ENCODE measurements at places on chromosomes 11 and 22.
A peak's percentile ranks its signal among the peaks of the same experiment; 100 is the strongest.

GRCh38 chr22:29716814-29717545, 2.8 kb upstream of the CABP7 start:
- no peak for DNase-seq

DNA sequence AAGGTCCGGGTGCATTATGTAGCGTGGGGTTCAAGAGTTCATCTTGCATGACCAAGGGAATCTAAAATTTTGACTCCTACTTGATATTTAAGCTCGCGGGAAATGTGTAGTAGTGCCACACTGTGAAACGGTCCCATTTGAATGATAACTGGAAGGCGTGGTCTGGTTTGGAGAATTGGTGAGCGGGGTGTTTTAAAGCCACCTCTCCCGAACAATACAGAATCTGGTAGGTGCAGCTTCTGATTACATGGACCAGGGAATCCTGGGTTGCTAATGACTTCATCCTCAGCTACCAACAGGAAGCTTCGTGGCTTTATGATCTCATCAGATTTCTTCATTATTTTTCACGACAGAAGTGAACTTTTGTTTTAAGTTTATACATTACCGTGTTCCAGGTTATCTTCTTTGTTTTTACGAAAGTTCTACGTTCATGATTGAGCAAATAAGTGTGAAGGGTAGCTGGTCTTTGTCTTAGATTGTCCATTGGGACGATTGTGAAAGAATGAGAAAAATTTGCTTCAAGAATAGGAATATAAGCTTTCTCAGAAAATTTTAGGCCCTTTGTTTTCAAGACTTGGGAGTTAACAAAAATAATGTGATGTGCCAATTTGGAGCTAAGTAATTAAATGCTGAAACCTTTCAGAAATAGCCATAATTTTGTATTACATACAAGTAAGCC, 1.7 kb downstream of the QSER1 start:
- DNase-seq, result no peak

DNA sequence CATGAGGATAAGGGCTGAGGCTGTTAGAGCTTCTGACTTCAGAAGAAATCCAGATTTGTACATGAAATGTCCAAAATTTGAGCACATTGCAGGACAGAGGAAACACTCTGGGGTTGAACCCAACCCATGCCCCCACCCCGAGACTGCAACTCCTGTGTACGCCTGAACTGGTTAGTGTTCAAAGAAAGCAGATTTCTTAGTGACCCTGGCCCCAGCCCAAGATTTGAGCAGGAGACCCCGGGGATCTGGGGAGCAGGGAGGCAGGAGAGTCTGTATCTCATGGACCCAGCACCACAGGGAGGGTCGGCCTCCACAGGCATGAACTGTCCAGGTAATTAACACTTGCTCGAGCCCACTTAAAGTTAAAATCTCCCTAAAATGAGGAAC, 69.3 kb upstream of the WNT7B start:
- no peak for DNase-seq

DNA sequence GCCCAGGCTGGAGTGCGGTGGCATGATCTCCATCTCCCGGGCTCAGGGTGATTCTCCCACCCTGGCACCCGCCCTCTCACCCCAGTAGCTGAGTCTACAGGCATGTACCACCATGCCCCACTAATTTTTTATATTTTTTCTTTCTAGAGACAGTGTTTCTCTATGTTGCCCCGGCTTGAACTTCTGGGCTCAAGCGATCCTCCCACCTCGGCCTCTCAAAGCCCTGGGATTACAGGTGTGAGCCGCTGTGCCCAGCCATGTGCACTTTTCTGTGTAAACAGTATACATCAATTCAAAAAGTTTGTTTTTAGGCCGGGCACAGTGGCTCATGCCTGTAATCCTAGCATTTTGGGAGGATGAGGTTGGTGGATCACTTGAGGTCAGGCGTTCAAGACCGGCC, 14.7 kb downstream of the GRIK4 start:
- no peak for DNase-seq

- DNase-seq, result no peak
Observed at GRCh38 chr11:57983191-57983590, 40.5 kb upstream of the OR9Q1 start.

DNA sequence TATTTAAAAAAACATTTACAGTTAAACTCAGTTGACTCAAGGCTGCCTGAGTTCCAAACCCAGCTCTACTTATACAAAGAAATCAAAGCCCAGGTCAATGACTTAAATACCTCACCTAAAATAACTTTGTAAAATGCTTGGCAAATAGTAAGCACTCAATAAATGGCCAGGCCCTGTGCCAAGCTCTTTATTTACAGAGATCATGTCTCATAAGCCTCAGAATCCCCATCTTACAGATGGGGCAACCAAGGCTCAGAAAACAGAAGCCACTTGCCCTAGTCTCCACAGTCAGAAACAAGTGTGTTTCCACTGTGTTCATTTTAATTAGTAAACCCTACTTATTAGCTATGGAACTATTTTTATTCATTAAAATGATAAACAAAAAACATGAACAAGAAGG, 30.5 kb upstream of the TTC28 start:
- DNase-seq, result no peak

- DNase-seq, result no peak
Observed at GRCh38 chr11:112292785-112293407, 32.2 kb upstream of the PLET1 start.

GRCh38 chr11:70611821-70612220, 213.5 kb downstream of the CTTN start:
- no peak for DNase-seq

GRCh38 chr11:2077061-2077802, 62.0 kb downstream of the IGF2 start:
- DNase-seq, result no peak

- DNase-seq, result no peak
Observed at GRCh38 chr22:48618326-48618725, 1209.3 kb downstream of the BRD1 start.

DNA sequence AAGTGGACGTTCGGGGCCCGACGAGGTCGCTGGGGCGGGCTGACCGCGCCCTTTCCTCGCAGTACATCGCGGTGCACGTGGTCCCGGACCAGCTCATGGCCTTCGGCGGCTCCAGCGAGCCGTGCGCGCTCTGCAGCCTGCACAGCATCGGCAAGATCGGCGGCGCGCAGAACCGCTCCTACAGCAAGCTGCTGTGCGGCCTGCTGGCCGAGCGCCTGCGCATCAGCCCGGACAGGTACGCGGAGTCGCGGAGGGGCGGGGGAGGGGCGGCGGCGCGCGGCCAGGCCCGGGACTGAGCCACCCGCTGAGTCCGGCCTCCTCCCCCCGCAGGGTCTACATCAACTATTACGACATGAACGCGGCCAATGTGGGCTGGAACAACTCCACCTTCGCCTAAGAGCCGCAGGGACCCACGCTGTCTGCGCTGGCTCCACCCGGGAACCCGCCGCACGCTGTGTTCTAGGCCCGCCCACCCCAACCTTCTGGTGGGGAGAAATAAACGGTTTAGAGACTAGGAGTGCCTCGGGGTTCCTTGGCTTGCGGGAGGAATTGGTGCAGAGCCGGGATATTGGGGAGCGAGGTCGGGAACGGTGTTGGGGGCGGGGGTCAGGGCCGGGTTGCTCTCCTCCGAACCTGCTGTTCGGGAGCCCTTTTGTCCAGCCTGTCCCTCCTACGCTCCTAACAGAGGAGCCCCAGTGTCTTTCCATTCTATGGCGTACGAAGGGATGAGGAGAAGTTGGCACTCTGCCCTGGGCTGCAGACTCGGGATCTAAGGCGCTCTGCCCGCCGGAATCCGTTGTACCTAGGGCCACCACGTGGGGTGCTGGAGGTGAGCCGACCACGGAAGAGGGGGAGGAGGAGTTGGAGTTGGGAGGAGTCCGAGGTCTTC, 771 bp downstream of the MIF start:
- peak; percentile 86 for DNase-seq

DNA sequence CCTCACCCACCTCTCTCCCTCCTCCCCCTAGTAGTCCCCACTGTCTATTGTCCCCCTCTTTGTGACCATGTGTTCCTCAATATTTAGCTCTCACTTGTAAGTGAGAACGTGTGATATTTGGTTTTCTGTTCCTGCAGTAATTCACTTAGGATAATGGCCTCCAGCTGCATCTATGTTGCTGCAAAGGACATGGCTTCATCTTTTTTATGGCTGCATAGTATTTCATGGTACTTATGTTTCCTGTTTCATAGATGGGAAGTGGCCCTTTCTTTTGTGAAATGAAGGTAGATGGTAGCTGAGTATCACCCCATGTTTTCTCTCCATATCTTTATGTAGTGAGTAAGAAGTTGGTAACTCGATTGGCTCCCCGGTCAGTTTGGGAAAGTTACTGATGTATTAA, 66.6 kb upstream of the CREB3L1 start:
- DNase-seq, result no peak

DNA sequence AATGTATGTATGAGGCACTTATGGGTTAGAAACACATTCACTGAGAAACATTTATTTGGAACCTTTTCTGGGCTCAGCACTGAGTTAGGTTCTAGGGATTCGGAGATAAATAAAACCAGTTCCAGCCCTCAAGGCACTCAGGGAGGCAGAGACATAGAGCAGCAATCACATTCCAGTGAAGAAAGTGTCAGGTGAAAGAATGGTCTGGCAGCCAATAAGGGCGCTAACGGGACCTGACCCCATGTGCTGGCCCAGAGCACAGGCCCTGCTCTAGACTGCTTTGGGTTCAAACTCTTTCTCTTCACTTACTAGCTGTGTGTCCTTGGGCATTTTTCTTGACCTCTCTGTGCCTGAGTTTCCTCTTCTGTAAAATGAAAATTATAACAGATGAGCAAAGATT, 146.0 kb upstream of the SYT13 start:
- DNase-seq, result no peak

DNA sequence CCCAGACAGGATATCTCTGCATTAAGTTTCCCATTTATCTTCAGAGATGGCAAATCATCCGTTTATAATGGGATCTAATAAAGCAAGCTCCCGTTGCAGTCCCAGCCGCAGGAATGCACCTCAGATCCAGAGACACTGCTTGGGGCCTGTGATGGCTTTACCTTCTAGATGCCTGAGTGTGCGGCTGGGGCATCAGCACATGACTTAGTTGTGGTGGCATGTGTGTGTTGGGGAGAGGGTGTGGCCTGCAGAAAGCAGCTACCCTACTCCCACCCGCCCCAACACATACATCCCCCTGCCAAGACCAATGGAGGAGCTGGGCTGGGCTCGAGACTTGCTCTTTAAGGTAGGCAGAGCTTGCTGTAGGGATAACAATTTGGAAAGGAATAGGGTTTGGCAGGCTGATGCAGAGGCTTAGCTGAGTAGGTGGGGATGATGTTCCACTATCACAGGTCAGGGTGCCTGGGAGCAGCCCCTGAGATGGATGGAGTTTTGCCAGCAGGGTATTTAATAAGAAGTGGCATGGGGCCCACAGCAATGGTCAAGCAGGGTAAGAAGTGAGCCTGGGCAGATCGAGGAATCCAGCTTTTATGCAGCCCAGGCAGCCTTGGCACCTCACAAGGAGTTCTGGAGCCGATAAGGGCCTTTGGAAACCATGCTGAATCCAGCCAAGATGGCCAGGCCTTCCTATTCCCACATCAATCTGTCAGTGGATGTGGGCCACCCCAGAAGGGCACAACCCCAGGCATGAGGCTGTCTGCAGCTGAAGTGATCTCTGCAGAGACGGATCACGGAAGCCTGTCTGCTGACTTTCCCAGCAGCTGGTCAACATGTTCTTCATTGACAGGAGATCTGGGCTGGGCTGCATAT, 601.3 kb downstream of the BUD13 start:
- DNase-seq, result peak; percentile 30

DNA sequence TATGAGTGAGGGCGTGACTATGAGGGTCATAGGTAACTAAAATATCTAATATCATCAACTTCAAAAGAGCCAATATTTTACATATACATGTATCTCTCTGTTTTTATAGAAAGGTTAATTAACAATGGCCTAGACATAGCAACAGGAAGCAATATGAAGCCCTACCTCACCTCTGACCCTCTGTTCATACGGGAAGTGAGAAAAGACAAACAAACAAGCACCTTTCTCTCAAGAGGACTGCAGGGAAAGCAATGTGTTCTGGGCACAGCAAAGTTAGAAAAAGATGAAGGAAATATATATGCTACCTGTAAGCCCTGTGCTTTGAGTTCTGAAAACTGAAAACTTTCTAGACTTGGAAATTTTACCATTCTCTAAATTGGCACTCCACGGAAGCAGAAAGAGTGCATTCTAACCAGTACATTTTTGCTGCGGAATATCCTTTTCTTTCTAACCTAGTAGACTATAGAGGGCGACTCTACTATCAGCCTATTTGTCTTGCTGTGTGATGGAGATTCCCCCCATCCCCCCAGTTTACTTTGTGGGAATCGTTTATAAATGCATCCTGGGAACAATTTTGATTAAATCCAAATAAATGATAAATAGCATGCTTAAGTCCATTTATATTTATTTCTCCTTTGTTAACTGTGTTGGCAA, 830.4 kb upstream of the FAT3 start:
- DNase-seq, result no peak

DNA sequence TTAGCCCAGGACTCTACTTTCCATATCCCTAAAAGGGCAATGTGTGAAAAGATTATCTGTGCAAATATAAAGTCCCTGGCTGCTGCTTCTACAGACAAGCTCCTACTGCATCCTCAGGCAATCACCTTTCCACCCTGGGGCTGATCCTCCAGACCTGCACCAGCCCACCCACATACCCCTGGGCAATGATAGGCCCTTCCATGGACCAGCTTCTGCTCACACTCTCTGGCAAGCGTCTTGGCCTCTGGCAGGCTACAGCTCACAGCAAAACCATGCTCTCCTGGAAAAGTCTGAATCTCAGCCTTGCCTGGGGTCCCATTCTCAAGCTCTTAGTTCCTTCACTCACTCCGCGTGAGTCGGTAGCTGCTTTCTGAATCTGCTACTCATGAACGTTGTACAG, 69.5 kb downstream of the IGLL5 start:
- no peak for DNase-seq

DNA sequence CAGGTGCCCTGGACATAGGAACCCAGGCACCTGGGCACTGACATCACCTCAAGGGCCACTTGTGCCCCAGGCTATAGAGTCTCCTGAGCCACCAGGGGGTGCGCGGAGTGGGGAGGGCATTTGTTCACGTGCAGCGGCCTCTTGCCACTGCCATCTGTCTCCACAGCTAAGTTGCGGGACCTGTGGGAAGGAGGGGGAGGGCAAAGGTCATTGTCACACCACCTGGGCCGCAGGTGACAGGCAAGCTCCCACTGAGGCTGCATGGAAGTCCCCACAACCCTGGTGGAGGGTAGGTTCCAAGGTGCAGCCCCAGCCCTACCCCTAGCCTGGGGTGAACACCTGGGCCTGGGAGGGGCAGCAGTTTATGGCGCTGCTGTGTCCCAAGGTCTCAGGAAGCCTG, 79.5 kb downstream of the PIWIL3 start:
- DNase-seq, result no peak

- DNase-seq, result peak; percentile 79
Observed at GRCh38 chr11:60914633-60915247, 782 bp downstream of the TMEM109 start.

- no peak for DNase-seq
Observed at GRCh38 chr22:25382762-25383161, 163.3 kb downstream of the CRYBB2 start.

GRCh38 chr11:40722179-40722795, 737.2 kb downstream of the LRRC4C start:
- no peak for DNase-seq

GRCh38 chr11:8258784-8259183, 4.9 kb downstream of the LMO1 start:
- DNase-seq, result peak; percentile 41

Measured in activated CD8-positive, alpha-beta memory T cell treated with anti-CD3 and anti-CD28 coated beads for 24 hours (primary cell).